A549 treated with CpdA at 1 μM for 4 hours (cell line): ENCODE measurements at places on chromosomes 12 and 14. TPM values are rescaled to one million over a fixed set of nuclear protein-coding genes. Genes with fewer than 3 reads are reported as not detected.

GNG2 gene
- 1.7 to 3.2 TPM (median 2.7 TPM) in 5 replicates for total RNA-seq

GPD1 gene
- 0.10 to 0.32 TPM (median 0.20 TPM) in 4 of 5 replicates, not detected in the other for total RNA-seq

KRT73 gene
- not detected in 5 replicates for total RNA-seq

MIP gene
- 0.14 to 0.26 TPM (median 0.20 TPM) in 3 of 5 replicates, not detected in the others for total RNA-seq

B3GNT4 gene
- total RNA-seq, result 0.48 to 0.97 TPM (median 0.63 TPM) in 5 replicates

SRP54 gene
- 55.3 to 68.6 TPM (median 59.1 TPM) in 5 replicates for total RNA-seq

LHX5 gene
- 0.02 TPM in 1 of 5 replicates, not detected in the others for total RNA-seq

ABCD2 gene
- not detected in 5 replicates for total RNA-seq

MYO1A gene
- total RNA-seq, result 0.12 to 0.55 TPM (median 0.22 TPM) in 4 of 5 replicates, not detected in the other

SLC7A8 gene
- total RNA-seq, result 0.18 to 0.82 TPM (median 0.42 TPM) in 5 replicates

SALL2 gene
- 0.63 to 1.6 TPM (median 1.1 TPM) in 5 replicates for total RNA-seq

RFX4 gene
- total RNA-seq, result not detected in 5 replicates

NRIP2 gene
- total RNA-seq, result not detected in 5 replicates

TMEM30B gene
- total RNA-seq, result 0.05 to 0.17 TPM (median 0.13 TPM) in 5 replicates

SLC22A17 gene
- total RNA-seq, result 6.1 to 7.6 TPM (median 6.6 TPM) in 5 replicates

SCNN1A gene
- 2.6 to 6.0 TPM (median 3.6 TPM) in 5 replicates for total RNA-seq

CDC42BPB gene
- 54.7 to 76.8 TPM (median 73.9 TPM) in 5 replicates for total RNA-seq

CD69 gene
- total RNA-seq, result not detected in 5 replicates

PLD4 gene
- 0.13 to 0.39 TPM (median 0.21 TPM) in 5 replicates for total RNA-seq

VDR gene
- total RNA-seq, result 2.9 to 4.1 TPM (median 3.2 TPM) in 5 replicates

GYS2 gene
- not detected in 5 replicates for total RNA-seq

CIDEB gene
- 0.18 to 0.50 TPM (median 0.32 TPM) in 5 replicates for total RNA-seq

ACVRL1 gene
- 0.03 to 0.09 TPM (median 0.08 TPM) in 4 of 5 replicates, not detected in the other for total RNA-seq
